ENCODE measurements at places on chromosomes 3 and 15. TPM values are rescaled to one million over a fixed set of nuclear protein-coding genes. Genes with fewer than 3 reads are reported as not detected.
A peak's percentile ranks its signal among the peaks of the same experiment; 100 is the strongest.

The TUSC7 gene
- not detected for total RNA-seq

The CMTM8 gene
- 1.2 TPM for total RNA-seq

The OR5H14 gene
- total RNA-seq: not detected

The AADACL2 gene
- total RNA-seq: 0.54 TPM

The PCLAF gene
- total RNA-seq: not detected

- ATAC-seq: no peak
Observed at GRCh38 chr3:21641959-21642358, 109.1 kb downstream of the ZNF385D start.

DNA sequence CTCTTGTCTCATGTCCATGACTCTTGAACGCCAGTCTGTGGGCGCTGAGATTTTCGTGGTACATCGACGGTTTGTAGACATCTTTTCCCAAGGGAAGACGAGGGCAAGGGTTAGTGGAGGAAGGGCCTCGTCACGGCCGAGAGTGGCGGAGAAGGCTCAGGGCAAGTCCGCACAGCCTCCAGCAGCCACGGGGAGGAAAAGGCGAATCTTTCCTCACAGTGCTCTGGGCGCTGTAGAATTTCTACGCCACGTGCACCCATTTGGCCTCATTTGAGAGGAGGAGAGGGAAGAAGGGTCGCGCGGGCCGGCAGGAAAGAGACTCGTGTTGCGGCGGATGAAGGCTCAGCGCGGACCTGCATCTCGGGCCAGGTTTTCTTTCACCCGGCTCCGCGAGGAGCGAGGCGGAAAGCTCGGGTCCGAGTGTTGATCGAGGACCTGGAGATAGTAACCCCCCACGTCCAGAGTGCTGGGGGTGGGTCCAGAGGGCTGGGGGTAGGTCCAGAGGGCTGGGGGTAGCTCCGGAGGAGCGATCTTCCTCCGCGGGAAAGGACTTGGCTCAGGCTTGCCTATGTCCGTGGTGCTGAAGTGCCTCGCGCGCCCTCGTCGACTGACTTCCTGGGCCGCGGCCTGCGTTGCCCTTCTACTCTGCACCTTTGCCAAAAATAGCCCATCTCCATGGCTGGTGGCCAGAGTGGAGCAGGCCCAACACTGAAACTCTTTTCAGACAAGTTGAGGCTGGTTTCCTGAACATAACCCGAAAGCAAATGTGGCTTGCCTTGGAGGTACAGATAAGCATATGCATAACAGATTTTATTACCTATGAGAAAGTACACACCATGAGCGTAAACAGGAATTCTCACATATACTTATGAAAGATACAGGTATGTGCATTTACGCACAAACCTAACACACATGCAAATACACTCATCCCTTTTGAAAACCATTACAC is 1.1 kb downstream of the SLC35G2 start:
- ATAC-seq: peak; percentile 42

GRCh38 chr15:71121442-71121841 is 6.2 kb downstream of the THSD4 start:
- ATAC-seq: no peak

DNA sequence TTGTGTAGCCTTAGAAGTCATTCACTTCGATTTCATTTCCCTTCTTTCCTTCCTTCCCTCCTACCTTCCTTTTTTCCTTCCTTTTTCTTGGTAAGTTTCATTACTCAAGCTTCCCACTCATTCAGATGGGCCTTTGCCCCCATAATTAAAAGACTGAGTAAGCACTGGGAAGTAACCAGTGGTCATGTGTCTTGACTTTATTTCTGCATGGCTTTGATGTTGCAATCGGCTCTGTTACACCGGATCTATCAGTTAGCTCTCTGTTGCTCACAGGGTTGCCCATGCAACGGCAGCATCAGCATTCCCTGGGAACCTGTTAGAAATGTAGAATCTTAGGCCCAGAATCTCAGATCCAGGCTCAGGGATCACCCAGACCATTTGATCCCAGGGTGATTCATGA is 25.6 kb upstream of the LARS2 start:
- ATAC-seq: no peak

DNA sequence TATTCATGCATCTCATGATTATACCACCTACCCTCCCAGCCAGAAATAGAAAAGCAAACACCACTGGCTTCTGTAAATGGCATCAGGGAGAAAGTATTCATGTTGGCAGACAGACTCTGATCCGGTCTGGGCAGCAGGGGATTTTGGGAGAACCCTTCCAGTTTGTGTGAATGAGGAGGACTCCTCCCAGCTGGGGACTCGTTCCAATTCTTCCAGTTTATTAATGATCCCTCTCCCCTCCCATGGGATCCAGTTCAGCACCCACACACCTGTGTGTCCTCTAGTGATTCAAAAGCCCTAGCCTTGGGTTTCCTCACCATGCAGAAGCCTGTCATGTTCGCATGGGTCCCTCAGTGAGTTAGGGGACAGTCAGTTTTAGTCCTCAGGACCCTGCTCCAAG is 110.9 kb downstream of the IQSEC1 start:
- ATAC-seq: no peak
